ENCODE measurements at places on chromosomes 1 and 21. TPM values are rescaled to one million over a fixed set of nuclear protein-coding genes. Genes with fewer than 3 reads are reported as not detected.

- no peak for DNase-seq
Measured at GRCh38 chr21:44305691-44306090, 5.8 kb downstream of the PFKL start.

DNA sequence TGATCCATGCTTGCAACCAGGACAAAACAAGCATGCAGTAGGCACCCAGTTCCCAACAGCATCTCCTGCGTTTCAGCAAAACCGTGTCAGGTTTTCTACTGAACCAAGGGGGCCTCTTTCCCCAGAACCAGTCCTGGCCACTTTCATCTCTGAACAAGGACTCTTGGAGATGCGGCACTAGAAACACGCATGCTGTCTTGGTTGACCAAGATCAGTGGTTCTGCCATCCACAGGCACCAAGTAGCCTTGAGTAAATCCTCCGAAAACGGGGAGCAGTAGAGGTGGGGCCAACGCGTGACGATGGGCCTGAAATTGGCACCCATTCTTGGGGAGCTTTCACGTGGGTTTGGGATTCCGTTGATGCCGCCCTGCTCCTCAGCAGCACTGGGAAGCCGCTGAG lies 62.5 kb upstream of the AJAP1 start:
- DNase-seq: no peak

GRCh38 chr1:101251504-101251903 lies 14.7 kb downstream of the S1PR1 start:
- no peak for DNase-seq

DNA sequence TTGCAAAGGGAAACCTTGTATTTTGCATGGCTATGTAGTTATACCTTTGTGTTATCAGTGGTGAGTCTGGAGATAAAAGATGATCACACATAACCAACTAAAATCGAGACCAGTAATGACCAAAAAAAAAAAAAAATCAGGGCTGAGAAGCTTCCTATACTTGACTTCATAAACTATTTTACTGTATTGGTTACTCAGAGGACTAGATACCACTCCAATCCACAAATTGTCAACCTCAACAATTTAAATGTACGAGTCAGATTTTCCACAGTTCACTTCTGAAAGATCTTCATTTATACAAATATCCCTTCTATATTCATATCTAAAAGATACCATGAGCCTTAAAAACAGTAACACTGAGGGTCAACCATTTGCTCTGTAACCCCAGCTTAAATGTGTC lies 71.7 kb downstream of the NRIP1 start:
- no peak for DNase-seq

DNA sequence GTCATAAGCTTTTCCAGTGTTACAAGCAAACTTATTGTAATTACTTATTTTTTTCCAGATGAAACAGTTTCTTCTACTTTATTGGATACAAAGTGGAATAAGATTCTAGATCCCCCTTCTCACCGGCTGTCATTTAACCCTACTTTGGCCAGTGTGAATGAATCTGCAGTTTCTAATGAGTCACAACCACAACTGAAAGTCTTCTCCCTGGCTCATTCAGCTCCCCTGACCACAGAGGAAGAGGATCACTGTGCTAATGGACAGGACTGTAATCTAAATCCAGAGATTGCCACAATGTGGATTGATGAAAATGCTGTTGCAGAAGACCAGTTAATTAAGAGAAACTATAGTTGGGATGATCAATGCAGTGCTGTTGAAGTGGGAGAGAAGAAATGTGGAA lies 95.5 kb downstream of the ZFYVE9 start:
- no peak for DNase-seq

The CORT gene
- not detected for total RNA-seq

The TMPRSS3 gene
- 7.4 TPM for total RNA-seq

The HSF2BP gene
- total RNA-seq: 0.56 TPM

The OR14K1 gene
- not detected for total RNA-seq

The SLC27A3 gene
- 22.2 TPM for total RNA-seq

The TSPEAR gene
- total RNA-seq: not detected
